ENCODE measurements at places on chromosomes 13 and 19.

- DNase-seq, result peak; percentile 38
Observed at GRCh38 chr13:73765651-73766384, 368.4 kb downstream of the KLF12 start.

DNA sequence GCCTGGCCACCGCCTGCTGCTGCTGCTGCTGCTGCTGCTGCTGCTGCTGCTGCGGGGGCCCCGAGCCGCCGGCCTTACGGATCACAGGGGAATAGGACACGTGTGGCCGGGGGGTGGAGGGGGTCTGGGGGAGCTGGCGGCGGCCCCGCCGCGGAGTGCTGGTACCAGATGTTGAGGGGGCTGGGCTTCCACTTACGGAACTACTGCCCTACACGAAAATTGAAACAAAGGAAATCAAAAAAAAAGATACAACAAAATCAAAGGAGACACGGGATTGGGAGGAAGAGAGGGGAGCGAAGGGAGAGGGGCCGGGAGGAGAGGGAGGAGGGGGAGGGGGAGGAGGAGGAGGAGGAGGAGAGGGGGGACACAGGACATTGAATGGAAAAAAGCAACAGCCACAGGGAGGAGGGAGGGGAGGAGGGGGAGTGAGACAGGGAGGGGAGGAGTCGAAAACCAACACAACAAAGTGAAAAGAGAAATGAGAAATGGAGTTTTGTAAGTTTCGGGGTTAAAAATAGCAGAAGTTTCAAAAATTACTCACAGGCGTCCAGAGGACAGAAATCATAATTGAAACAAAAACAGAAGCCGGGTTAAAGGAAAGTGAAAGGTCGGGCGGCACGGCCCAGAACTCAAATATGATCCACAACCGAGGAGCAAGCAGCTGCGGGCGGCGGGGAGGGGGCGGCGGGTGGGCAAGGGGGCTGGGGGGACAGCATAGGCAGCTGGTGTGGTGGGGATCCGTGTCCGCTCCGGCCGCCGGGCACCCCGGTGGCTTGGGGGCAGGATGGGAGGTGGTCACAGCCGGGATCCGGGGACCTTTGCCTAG, 57.8 kb downstream of the IER2 start:
- DNase-seq, result peak; percentile 40

DNA sequence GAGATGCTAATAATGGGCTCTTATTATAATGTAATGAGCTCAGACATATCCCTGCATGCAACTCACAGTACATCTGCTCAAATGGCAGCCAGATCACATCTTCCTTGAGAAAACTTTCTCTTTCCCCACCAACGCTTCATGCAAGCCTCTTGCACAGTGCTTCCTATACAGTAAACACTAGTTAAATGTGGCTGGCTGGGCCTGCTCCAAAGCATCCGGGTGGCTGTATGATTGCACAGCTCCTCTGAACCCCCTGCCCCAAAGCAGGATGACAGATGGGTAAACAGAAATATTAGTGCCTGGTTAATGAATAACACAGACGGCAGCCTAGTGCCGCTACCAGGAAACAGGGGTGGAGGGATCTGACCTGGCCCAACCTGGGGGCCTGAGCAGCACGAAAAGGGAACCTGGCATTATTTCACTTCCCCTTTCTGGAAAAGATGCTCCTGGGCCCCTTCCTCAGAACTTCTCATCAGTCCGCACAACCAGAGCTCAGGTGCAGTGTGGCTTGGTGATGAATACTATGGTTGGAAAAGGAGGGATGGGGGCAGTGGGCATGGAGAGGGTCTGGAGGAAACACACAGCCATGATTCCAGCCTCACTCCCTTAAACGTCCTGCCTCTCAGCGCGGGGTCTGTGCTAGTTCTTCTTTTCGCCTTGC, 10.8 kb downstream of the FFAR2 start:
- no peak for DNase-seq

DNA sequence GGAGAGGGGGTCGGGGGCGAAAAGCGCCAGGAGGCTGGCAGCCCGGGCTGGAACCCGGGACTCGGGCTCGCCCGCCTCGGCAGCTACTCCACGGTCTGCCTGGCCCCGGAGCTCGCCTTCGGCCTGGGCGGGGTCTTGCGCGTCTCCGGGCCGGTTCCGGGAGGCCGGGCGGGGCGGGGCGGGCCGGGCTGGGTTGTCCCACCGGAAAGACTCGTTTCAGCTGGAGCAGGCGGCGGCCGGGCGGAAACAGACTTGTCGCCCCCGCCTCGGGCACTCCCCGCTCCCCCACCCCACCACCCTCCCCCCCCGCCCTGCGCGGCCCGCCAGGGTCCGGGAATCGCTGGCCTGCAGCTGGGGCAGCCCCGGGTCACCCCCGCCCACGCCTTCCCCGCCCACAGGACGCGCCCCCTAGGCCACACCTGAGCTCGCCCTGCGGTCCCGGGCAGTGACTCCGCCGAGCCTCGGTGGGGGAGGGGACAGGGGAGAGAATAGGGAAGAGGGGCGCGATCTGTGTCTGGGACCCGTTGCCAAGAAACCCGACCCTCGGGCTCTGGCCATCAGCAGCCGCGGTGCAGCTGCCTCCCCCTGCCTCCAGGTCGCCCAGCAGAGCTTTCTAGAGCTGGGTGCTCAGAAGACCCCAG, 109.4 kb downstream of the KCTD15 start:
- no peak for DNase-seq

- DNase-seq, result no peak
Observed at GRCh38 chr13:105721016-105721415, 814.4 kb downstream of the EFNB2 start.

DNA sequence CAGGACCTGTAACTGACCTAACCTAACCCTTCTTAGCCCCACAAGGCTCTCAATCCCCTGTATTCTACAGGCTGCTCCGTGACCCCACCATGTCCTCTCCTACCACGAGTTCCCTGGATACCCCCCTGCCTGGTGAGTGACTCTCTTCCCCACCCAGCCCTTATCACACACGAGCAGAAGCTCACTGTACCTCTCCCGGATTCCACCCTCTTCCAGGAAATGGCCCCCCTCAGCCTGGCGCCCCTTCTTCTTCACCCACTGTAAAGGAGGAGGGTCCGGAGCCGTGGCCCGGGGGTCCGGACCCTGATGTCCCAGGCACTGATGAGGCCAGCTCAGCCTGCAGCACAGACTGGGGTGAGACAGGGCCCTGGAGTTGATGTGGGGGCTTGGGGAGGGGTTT, 1.3 kb downstream of the NR1H2 start:
- no peak for DNase-seq

DNA sequence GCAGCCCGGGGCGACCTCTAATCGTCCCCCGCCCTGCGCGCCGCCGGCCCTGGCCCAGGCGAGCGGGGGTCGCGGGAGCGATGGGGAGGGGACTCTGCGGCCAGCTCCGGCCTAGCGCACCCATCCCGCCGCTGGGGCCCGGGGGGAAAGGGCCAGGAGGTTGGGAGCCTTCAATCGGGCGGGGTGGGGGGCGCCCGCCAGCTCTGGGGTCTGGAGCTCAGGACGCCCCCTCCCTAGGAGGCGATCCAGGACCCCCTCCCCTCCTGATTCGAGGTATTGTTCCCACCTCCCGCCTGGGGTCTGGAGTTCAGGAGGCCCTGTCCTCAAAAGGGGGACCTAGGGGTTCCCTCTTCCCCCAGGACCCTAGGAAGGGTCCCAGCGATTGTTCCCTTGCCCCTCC, 430 bp downstream of the ZNF358 start:
- DNase-seq, result no peak

DNA sequence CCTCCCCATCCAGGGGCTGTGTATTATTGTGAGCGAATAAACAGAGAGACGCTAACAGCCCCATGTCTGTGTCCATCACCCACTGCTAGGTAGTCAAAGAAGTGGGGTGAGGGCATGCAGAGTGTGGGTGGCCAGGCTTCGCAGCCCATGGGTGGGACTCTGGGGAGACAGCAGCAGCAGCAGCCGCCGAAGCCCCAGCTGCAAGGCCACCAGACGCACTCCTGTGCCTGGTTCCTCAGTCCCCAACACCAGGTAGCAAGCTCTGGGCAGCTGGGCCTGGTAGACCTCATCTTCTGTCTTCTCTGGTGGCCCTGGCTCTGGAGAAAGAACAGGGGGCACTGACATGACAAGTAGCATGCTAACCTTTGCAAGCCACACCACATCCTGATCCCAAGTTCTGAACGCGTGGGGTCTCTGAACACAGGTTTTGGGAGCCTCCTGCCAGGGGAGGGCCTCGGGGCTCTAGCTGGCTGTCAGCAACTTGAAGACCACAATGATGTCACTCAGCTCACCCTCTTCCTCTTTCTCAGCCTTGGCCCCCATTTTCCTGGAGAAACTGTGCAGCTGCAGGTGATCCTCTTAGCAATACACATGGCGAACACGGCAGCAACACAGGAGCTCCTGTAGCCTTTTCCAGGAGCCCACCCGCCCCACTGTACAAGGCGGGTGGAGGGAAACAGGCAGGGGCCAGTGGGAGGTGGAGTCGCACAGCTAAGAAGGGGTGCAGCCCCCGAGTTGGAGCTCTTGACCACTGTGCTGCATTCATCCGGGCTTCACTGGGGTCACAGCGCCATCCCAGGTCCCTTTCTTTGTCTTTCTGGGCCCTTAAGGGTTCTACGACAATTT, 5.8 kb downstream of the FUZ start:
- DNase-seq, result no peak

- no peak for DNase-seq
Observed at GRCh38 chr19:41175801-41176777, 16.9 kb upstream of the CYP2S1 start.

GRCh38 chr19:19006213-19006612, 27.1 kb downstream of the SUGP2 start:
- DNase-seq, result no peak
